ENCODE measurements at places on chromosomes 11 and 22.

DNA sequence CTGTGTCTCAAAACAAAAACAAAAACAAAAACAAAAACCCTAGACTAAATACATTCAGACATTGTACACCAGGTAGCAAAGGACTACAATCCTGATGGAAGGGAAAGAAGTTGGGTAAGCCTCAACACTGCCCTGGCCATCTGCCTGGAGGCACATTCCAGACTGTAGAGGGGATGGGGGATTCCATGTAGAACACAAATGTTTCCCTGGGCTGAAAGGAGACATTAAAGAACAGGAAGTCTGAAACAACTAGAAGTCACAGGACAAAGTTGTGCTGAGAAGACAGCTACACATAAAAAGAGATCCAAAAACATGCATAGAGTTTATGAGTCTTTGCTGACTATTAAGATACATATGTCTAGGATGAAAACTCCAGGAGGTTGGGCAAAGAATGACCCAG lies 83.9 kb downstream of the RRAS2 start:
- no peak for DNase-seq

GRCh38 chr22:45878051-45878781 lies 98.7 kb downstream of the WNT7B start:
- no peak for DNase-seq

GRCh38 chr11:72618803-72619202 lies 55.4 kb downstream of the PDE2A start:
- DNase-seq: no peak

DNA sequence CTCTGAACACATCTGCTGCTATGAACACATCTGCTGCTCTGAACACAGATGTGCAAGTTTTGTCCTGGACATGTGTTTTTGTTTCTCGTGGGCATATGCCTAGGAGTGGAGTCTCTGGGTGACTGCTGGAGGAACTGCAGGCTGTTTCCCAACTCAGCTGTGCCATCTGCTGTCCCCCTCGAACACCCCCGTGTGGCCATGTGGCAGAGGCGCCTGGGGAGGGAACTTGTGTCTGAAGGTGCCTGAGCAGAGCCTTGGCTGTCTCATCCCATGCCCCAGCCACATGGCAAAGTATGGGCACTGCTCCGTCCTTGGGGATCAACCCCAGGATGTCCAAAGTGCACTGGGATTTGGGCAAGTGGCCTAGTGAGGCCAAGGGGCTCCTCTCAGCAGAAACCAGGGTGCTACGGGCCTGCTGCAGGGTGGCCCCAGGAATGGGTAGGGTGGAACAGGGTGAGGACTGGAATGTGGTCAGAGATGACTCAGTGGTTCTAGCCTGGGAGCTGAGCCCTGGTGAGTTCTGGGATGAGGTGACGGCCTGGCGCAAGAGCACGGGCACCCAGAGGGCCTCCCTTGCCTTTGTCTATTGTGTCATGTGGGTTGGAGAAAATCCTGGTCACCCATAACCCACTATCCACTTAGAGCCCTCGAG lies 14.7 kb downstream of the GATD1 start:
- DNase-seq: no peak

GRCh38 chr11:44781655-44782054 lies 54.9 kb downstream of the TSPAN18 start:
- DNase-seq: no peak

Measured in tibial nerve (tissue), 4 donors.